GM13976 (cell line): ENCODE measurements at places on chromosomes 5 and 9.

GRCh38 chr5:96743065-96743768 lies 64.5 kb downstream of the ERAP1 start:
- DNase-seq = no peak

DNA sequence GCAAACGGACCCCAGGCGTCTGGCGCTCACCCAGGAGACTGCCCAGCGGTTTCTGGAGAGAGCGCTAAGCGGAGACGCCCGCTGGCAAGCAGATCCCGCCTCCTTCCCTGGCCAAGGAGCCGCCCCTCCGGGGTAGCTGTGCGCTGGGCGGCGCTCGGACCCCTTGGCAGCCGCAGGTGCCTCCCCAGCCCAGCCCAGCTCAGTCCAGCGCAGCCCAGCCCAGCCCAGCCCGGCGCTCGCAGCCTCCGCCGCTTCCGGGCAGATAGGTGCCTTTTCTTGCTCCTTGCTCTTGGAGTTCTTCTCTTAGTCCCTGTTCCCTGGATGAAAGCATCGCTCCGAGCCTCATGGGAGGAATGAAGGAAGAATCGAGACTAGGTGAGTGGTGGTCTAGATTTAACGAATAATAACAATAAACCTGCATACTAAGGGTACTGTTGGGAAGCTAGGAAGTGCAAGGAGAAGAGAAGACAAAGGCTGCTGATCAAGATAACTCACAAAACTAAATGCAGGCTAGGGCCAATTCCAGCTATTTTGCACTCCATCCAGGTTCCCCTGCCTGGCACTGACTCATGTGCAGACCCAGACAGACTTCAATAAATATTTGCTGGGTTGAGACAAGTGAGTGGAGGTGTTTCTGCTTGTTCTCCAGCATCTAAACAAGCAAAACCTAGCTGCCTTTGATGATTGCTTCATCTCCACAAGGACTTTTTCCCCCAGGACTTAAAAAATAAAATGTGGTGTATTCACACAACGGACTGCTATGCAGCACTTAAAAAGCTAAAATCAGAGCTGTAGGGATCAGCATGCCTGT lies at the start of gene STK32A:
Gene STK32A, plus strand, starts transcription at position 202 of the 811 bp plus-strand sequence. CDS start 4,609 bp downstream, outside the sequence.
- no peak for DNase-seq

- DNase-seq = no peak
Observed at GRCh38 chr5:32315221-32316014, 2.7 kb upstream of the MTMR12 start.

DNA sequence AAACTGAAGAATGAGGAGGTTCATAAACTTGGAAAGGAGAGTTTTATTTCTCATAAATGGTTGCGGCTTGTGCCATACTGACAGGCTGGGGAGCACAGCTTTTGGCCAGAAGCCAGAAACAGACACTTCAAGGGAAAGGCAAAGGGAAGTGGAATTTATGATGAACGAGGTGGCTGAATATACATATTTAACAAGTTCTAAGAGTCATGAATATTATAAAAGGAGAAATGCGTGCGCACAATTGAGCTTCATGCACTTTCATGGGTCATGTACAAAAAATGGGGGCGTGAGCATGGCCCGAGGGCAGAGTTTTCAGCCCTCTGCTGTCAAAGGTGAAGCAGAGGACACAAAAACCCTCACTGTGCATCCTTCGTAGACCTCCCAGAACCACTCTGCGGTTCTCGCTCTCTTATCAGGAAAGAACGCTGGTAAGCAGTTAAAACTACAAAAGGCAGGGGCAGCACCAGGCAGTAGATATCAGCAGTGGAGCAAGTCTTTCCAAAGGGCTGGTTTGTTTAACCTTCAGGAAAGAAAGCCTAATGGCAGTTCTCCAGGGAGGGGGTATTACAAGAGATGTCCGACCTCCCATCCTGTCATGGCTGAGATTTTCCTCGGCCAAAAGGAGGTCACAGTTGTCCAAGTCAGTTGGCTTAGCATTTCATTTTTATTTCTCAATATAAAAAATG lies 29.0 kb downstream of the AUH start:
- no peak for DNase-seq

GRCh38 chr5:143506836-143507552 lies 103.5 kb upstream of the NR3C1 start:
- no peak for DNase-seq

DNA sequence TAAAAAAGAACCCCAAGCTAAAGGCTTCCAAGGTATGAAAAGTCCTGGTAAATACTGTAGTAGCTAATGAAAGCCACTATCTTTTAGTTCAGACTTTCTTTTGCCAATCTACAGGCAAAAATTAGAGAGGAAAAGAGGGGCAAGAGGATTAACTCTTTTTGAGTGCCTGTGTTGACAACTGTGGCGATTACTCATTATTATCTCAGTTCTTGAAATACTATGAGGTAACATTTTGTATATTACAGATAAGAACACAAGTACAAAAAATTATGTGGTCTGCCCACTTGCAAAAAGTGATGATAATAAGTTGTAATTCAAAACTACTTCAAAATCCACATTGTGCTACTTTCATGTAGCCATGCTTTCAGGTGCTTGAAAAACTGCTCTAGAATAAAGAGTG lies 144.0 kb downstream of the DTWD2 start:
- no peak for DNase-seq

DNA sequence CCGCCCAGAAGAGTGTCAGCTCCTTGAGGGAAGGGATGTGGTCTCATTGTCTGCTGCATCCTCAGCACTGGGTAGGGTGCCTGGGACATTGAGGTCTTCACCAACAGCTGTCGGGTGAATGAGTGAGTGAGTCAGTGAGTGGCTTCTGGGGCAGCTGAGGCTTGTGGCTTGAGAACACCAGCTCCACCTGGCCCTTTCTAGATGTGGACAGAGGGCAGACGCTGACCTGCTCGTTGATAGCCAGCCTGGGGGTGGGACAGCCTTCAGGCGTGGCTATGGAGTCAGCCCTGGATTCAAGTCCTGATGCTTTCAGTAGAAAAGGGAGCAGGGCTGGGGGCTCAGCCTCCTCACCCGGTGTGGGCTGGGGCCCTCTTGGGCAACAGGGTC lies 215.1 kb downstream of the C9orf50 start:
- no peak for DNase-seq

DNA sequence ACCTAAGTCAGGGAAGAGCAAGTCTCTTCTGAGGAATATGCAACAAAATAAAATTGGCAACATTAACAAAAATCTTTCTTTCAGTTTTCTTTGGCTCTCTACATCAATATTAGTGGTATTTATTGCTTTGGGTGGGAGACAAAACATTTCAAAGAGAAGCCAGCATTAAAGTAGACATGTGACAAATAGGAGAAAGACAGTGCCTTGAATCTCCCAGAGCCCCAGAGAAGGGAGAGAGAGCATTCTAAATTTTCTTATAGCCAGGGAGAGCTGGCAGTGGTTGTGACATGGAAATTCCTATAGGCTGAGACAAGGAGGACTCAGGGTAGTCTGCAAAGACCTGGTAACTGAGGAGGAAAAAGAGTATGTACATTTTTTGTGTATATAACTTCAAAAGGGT lies 79.4 kb upstream of the NREP start:
- no peak for DNase-seq
